ENCODE measurements at places on chromosomes 12 and 14.
A peak's percentile ranks its signal among the peaks of the same experiment; 100 is the strongest.

GRCh38 chr12:90515199-90516175, 439.5 kb downstream of the CCER1 start:
- DNase-seq: no peak

GRCh38 chr12:51087818-51088217, 4.4 kb upstream of the CSRNP2 start:
- DNase-seq: no peak

DNA sequence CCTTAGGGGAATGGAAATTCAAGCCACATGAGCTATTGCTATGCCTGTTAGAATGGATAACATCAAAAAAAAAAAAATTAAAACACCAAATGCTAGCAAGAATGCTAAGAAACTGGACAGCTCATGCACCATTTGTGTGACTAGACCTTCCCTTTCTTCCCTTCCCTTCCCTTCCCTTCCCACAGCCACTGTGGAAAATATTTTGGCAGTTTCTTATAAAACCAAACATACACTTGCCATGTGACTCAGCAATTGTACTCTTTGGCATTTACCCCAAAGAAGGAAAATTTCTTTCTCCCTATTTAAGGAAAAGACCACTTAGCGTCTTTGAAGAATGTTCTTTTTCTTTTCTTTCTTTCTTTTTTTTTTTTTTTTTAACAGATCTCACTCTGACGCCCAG, 49.1 kb upstream of the FKBP4 start:
- DNase-seq: peak; percentile 11

GRCh38 chr12:113474635-113475436, 3.2 kb upstream of the LHX5 start:
- DNase-seq: no peak

DNA sequence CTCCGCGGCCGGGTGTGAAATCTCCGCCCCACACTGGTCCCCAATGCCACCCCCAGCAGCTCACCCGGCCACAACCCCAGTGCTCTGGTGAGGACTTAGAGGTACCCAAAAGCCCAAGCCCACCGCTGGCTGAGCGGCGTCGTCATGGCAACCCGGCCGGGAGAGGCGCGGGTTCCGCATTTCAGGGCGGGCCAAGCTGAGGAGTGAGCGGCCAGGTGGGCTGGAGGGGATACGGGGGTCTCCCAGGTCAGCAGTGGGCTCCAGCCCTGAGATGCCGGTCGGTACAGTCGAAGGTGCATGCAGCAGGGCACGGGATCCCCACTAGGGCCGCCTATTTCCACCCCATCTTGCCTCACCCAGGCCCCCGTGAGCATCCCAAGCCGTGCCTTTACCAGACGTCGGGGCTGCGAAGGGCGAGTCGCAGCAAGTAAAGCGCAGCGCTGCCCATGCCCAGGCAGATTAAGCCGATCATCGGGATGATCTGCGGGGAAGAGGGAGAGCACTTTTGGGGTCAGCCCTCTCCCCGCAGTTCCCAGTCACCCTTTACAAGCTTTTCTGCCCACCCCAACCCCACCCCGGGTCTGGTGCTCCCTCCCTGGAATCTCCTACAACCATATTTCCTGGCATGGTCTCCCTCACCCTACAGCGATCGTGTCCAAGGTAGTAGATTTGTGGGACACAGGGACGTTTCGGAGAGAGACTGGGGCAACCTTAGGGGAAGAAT, 6.9 kb downstream of the SHMT2 start:
- DNase-seq: no peak

GRCh38 chr12:26798023-26798422, 35.0 kb downstream of the ITPR2 start:
- DNase-seq: no peak

GRCh38 chr12:132400011-132400641, 70.7 kb upstream of the GALNT9 start:
- no peak for DNase-seq

DNA sequence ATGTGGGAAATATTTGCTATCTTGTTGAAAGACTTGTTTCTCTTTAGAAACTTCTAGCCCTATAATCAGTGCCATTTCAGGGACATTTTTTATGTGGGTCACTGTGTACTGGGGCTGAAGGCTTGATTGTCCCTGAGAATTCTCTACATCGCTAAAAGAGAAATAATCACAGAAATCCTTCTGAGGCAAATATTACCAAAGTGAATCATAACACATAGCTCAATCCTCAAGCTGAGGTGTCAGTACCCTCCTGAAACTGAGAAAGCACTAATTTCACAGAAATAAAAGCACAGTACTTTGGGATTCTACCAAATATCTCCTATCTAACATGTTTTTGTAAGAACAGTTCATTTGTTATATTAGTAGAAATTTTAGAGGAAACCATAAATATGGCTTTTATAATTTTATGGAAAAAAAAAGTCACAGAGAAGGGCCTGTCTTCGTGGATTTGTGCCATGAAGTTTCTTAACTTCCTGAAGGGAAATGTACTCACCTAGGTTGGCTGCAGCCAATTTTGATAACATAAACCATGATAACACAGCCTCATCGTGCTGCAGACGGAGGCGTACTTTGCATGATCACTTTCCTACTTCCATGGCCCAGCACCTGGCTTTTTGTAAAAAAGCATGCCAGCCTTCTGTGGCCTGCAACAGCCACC, 163.7 kb upstream of the HIF1A start:
- DNase-seq: no peak

GRCh38 chr14:74468513-74468912, 24.6 kb downstream of the NPC2 start:
- DNase-seq: no peak
